ENCODE measurements at places on chromosomes 11 and 22.

- peak; percentile 43 for DNase-seq
Measured at GRCh38 chr22:41966607-41967240, 2.5 kb upstream of the SEPTIN3 start.

GRCh38 chr11:31651822-31652221 is 142.3 kb downstream of the ELP4 start:
- DNase-seq = no peak

GRCh38 chr11:19225581-19225980 is 15.2 kb downstream of the E2F8 start:
- no peak for DNase-seq

DNA sequence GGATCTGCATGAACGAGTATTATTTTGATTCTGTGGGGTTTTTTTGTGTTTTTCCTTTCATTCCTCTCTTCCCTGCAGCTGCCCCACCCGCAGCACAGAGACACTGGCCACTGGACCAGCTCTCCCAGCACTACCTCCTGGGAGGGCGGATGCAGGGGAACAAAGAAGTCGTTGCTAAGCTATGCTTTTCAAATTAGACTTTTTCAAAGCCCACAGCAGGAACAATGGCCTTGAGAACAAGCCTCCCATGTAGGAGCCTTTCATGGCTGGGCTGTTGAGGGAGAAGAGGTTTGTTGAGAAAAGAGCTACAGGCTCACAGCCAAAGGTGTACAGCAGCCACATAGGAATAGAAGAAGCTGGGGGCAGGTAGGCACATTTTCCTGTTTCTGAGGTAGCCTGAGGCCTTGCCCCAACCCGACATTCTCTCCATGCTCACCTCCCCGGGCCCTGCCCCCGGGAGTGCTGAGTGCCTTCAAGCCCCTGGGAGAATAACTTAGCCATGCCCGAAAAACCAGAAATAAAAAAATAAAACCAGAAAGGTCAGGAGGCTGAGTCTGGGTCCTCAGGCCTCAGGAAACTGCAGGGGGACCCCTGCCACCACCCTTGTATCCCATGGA is 20.5 kb upstream of the SYT12 start:
- DNase-seq = no peak

DNA sequence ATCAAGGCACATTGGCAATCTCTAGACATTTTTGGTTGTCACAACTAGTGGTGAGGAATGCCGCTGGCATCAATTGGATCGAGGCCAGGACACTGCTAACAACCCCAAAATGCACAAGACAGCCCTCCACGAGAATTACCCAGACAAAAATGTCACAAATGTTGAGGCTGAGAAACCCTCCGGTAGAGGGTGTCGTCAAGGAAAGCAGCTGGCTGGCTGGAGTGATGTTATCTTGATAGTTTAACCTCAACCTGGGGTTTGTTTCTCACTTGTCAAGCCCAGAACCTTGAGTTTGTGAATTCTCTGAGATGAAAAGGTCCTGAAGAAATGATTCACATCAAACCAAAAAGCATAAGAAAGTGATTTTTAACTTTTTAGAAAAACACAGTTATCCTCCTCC is 21.1 kb upstream of the TMPRSS13 start:
- no peak for DNase-seq

- DNase-seq = no peak
Measured at GRCh38 chr11:61352038-61352437, 9.6 kb downstream of the CYB561A3 start.

DNA sequence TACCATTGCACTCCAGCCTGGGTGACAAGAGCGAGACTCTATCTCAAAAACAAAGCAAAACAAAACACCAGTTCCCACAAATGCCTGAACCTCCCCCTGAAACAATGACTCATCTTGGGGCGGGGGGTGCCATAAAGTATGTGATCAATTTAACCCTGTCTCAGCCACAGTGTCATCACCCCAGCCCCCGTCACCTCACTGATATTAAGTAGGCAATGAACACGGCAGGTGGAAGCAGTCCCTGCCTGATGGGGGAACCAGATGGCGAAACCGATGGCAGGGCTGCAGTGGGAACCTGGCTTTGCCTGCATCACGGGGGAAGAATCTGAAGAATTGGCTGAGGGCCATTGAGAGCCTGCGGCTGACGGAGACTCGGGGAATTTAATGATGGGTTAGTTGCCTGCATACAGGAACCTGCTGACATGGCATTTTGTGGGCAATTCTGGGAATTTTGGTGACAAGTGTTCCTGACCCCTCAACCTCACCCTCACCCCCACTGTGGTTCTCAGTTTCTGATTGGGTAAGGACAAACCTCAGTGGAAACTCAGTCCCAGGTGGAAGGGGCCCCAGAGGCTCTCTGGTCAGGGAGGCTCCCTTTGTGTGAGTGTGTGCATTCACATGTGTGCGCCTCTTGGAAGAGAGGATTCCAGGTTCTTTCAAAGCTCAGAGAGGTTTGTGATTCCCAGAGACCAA is 39.1 kb upstream of the SHISAL1 start:
- no peak for DNase-seq

DNA sequence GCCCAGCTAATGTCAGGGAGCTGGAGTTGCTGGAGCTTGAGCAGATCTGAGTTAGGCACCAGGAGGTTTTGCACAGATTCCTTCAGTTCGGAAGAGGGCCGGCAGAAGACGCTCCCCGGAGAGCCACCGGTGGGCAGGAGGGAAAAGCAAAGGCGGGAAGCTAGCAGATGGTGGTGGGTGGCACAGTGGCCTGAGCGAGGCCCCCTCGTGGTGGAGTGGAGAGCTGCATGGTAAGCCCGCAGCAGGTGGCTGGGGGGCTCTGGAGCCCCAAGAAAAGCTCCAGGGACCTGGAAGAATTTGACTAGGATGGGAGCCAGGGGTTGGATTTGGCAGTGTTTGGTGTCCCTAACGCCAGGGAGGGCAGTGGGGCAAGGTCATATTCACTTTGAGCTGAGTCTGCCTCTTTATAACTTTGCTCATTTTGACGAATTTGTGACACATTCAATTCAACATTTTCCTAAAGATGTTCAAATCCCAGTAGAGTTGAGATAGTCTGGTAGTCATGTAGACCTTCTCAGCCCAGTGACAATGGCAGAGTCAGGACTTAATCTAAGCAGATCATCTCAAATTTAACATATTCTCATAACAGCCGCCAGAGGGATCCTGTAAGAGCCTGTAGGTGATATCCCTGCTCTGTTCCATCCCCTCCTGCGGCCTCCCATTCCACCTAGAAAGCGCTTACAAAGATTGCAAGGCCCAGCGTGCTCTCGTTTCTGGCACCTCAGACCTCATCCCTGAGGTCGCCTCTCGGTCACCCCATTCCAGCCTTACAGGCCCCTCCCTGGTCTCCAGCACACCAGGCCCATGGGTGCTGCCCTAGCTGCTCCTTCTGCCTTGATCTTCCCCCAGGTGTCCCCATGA is 57.9 kb downstream of the TRIM29 start:
- no peak for DNase-seq

GRCh38 chr11:14089690-14090462 is 127.4 kb downstream of the SPON1 start:
- no peak for DNase-seq

GRCh38 chr11:125995313-125995712 is 49.5 kb downstream of the VSIG10L2 start:
- no peak for DNase-seq

GRCh38 chr11:60305906-60306619 is 21.0 kb upstream of the MS4A6E start:
- no peak for DNase-seq

GRCh38 chr11:120395778-120396177 is 59.6 kb downstream of the ARHGEF12 start:
- DNase-seq = no peak

DNA sequence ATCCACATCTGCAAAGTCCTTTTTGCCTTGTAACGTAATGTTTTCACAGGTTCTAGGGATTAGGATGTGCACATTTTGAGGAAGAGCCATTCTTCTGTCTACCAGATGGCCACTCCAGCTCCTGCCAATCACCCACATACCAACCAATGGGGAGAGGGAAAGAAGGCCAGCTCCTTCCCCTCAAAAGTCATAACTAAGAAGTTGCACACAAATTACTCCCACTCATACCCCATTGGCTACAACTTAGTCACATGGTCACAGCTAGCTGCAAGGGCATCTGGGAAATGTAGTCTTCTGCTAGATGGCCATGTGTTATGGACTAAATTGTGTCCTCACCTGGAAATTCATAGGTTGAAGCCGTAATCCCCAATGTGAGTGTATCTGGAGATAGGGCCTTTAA is 15.4 kb upstream of the MYOD1 start:
- no peak for DNase-seq

DNA sequence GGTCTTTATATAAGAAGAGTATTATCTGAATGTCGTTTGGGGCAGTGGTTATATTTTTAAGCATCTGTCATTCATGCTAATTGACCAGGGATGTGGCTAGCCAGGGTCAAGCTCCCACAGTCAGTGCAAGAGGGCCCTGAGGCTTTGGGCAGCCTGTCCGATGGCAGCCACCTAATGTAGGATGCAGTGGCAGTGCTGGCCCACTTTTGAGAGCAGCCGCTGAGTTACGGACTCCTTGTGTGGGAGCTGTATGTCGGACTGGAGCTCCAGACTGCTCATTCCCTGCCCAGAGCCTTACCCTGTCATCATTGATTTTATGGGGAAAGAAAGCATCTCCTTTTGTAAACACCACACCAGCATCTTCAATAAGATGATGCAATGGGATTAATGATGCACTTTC is 99.5 kb downstream of the SYT9 start:
- DNase-seq = no peak

DNA sequence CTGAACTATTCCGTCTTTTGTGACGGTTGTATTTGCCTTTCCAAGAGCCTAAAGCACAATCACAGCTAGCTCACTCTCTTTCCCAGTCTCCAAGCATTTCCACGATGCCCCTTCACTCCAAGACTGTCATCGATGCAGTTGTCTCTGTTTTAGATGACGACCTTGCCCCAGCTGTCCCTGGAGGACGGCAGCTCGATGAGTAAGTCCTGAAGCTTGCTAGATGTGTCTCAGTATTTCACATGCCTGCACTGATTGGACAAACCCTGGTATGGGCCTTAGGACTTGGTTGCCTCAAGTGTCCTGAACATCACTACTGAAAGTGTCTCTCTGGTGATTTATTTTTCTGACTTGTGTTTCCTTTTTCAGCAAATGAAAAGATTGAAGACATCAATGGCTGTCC is 129.9 kb downstream of the NAV2 start:
- DNase-seq = no peak

Measured in body of pancreas (tissue), 4 donors.